ENCODE measurements at places on chromosomes 4 and X.

DNA sequence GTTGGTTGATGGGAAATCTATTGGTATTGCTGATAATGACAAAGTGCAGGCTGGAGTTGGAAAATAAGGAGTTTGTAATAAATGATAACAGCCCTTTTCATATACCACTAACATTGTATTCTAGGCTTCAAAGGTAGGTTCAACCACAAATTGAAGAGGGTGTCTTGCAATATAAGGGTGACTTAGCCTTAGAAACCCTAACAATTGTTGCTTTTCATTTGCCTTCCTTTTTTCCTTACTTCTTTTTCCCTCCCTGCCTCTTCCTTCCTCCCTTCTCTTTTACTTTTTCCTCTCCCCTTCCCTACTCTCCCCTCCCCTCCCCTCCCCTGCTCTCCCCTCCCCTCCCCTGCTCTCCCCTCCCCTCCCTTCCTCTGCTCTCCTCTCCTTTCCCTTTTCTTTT is 10.9 kb upstream of the AGA start:
- no peak for DNase-seq

GRCh38 chr4:17068392-17068791 is 169.9 kb upstream of the LDB2 start:
- DNase-seq, result no peak

DNA sequence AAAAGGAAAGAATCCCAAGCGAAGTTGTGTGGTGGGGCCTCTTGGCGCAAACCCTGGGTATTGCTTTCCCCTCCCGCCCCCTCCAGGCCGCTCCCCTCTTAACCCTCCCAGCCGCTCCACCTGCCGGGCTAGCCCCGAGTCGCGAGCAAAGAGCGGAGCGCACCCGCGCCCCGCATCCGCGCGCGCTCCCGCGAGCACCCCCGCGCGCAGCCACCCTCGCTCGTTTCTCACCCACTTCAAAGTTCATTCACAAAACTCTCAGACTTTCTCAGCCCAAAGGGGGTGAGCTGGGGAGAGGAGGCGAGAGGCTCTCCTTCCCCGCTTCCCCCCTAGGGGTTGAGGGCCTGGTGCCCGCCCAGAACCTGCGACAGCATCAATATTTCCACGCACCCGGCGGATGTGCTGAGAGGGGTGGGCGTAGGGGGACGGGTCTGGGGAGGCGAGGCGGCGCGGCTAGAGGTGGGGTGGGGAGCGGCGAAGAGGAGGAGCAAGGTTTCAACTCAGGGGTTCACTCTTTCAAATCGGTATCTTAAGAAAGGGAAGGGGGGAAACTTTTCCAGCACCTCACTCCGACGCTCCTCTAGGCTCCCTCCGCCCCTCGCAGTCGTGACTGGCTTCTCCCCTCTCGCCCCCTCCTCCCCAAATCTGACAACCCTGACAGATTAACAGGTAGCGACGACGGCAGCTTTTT is 1.8 kb downstream of the MAML3 start:
- no peak for DNase-seq

GRCh38 chr4:19531906-19532848 is 719.5 kb upstream of the SLIT2 start:
- no peak for DNase-seq

DNA sequence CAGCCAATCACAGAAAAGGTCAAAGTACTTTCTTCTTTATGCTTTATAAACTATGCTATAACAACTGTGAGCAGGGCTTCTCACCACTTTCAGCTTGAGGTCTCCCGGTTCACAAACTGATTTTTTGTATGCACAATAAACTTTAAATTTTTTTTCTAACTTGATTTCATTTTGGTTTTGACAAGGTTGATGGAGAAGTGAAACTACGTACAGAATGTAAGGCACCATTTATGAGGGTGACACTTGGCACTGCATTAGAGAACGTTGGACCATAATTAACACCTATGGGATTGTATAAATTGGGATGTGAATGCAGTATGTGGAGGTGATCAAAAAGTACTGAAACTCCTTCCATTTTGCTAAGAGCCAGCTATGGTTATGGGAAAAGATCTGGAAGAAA is 857.9 kb upstream of the HTR2C start:
- no peak for DNase-seq

DNA sequence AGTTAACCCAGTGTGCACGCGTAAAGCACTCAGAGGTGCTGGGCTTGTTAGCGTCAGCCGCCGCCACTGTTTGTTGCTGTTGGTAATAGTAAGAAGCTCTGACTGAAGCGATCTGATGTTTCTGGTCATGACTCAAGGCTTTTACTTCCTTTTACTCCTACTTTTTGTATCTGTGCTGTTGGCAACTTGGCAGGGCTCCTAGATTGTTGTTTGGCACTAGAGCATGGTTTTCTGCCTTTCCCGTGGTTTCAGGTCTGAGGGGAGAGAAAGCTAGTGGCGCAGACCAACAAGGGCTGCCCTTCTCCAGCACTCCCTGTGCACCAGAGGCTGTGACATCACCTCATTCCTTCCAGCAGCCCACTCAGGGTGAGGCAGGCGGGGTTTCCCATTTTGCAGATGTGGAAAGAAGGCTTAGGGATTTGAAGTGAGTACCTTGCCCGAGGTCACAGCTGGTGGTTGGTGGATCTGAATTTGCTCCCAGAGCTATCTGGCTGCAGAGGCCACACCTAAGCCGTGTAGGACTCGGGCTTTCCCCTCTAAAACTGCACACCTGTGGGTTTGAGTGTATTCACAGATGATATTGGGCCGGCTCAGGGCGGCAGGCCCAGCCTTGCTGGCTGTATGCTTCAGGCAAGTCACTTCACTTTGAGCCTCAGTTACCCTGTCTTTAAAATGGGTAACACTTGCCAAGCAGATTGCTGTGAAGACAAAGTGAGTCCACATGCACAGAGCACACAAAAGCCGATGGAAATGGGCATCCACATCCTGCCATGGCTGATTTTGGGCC is 51.2 kb upstream of the TADA2B start:
- no peak for DNase-seq

- DNase-seq, result no peak
Observed at GRCh38 chr4:184475096-184475461, 729 bp upstream of the IRF2 start.

Data from SW 1271 (cell line).